ENCODE measurements at places on chromosomes 4 and X.
A peak's percentile ranks its signal among the peaks of the same experiment; 100 is the strongest.

DNA sequence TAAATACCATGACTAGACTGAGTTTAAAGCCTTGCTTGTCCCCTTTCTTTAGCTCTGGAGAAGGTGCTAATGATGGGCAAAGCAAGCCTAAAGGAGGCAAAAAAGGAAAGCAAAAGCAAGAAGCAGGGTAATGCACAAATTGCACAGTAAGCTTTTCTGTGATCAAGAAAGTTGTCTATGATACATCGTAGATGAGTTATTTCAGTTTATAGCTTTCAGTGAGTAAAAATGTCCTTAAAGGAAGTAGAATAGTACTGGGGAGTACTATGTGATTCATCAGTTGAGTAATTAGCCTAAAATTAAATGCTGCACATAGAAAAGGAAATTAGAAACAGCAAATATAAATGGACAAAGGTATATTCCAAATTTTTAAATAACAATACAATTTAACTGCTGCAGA, 50.2 kb upstream of the PDE5A start:
- DNase-seq = no peak

DNA sequence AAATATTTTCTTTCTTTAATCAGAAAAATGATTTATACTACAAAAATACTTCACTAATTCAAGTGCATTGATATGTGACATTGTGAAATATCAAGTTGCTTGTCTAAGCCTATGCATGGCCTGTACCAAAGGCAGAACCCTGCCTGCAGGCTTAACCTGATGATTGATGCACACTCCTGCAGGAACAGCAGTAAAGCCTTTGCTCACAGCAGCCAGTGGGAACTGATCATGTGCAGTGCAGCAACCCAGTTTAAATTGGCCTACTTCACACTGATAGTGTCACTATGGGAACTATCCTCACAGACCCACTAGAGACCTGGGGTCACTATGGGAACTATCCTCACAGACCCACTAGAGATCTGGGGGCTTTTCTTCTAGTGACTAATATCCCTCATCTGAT, 603.8 kb downstream of the RAPGEF2 start:
- no peak for DNase-seq

- peak; percentile 50 for DNase-seq
Measured at GRCh38 chr4:13701937-13702446, 74.5 kb upstream of the BOD1L1 start.

DNA sequence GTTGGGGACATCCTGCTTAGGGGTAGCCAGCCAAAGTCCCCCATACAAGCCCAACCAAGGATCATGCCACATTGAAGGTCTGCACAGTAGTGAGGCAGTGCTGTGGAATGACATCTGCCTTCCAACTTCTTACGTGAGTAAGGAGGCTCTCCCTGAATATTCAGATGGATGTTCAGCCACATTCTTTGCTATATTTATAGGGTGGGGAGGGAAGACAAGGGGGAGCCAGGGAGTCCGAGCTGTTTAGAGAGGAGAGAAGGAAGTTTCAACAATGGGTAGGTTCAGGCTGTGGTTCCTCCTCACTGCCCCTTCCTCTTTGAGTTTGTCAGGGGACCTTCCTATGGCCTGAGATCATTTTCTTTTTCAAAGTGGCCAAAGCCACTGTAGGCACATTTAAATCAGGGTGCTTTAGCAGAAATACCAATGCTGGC, 29.8 kb downstream of the MSN start:
- peak; percentile 87 for DNase-seq

DNA sequence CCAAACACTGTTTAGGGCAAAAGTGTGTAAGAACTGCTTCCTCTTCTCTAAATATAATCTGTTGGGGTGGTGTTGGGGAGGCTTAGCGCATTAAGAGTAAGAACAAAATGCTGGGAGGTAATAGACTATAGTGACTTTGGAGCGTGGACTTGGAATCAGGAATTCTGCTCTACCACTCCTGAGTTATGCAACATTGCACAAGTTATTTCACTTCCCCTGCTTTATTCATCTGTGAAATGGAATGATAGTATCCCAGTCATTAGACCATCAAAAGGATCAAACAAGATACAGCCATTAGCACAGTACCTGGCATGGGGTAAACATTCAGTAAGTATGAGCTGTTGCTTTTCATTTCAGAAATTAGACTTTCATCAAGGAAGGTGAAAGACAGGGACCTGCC, 58.7 kb downstream of the IGFBP7 start:
- DNase-seq = no peak

- no peak for DNase-seq
Measured at GRCh38 chr4:158863296-158863695, 94.5 kb downstream of the FNIP2 start.

DNA sequence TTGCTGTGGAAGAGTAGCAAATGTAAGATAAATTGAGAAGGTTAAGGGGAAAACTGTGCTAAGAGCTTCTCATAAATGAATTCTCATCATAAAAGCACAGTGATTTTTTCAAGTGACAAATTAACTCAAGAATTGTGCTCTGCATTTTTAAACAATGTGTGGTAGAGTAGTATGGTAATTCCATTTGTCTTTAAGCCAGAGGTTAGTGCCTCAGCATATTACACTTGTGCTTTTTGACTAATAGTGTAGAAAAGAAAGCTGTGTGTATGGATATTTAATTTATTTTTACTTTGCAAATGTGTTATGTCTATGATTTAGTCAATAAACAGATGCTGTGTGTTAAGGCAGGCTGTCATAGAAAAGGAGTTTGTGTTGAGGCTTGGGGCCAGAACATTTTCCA, 61.0 kb downstream of the FHIP1A start:
- DNase-seq = no peak

DNA sequence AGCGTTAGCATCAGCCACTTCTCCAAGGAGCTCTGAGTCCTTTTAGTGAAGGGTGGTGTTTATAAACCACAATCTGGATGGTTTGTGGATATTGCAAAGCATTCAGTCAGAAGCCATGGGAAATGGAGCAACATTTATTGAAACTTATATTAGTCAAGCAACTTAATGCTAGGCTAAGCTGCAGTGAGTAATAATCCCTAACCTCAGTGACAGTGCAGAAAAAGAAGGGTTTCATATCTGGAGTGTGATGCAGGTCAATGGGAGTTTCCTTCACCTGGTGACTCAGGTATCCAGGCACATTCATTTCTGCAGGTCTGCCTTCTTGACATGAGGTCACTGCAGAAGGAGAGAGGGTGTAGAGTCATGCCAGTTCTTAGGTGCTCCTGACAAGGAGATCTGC, 10.4 kb upstream of the DRD5 start:
- no peak for DNase-seq
